Osteoblast (primary cell): ENCODE measurements at places on chromosomes 4 and X. TPM values are rescaled to one million over a fixed set of nuclear protein-coding genes. Genes with fewer than 3 reads are reported as not detected.

DNA sequence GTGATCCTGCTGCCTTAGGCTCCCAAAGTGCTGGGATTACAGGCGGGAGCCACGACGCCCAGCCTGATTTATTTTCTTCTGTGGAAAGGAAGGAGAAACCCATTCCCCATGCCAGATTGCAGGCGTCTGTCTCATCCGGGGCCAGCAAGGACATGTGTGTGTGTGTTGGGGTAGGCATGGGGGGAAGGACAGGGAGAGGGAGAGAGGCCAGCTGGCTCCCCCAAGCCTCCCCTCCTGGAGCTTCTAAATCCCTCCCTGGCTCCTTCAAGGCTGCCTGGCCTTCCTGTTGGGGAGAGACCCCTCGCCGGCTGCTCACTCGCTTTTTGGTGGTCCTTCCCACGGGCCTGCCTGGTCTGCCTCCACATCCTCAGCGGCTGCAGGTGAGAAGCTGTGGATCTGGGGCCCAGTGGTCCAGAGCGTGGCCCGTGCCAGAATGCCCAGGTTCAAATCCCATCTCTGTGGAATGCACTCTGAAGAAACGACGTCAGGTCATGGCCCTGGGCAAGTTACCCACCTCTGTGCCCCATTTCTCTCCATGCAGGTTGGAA lies 1.3 kb upstream of the PLXNB3 start:
- H3K4me3 ChIP-seq, result no peak overlapping the region
- H3K27me3 ChIP-seq, result no peaks in the 10 kb centered on the region
- no peak overlapping the region for H3K27ac ChIP-seq

DNA sequence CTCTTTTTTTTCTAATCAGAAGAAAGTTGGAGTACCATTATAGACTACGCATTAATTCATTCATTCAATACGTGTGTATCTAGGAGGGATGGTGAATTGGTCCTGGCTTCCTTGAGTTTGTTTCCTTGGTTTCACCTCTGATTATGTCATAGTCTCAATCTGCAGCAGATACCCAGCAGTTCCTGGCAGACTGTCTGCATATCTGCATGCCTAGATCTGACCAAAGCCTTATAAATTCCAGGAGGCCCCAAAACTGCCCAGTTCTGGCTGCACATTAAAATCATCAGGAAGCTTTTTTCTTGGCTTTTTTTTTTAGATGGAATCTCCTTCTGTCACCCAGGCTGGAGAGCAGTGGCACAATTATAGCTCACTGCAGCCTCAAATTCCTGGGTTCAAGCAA lies 27.2 kb upstream of the SLC34A2 start:
- no peaks in the 10 kb centered on the region for H3K4me1 ChIP-seq
- H3K27ac ChIP-seq, result no peak overlapping the region
- no peaks in the 10 kb centered on the region for H3K36me3 ChIP-seq

DNA sequence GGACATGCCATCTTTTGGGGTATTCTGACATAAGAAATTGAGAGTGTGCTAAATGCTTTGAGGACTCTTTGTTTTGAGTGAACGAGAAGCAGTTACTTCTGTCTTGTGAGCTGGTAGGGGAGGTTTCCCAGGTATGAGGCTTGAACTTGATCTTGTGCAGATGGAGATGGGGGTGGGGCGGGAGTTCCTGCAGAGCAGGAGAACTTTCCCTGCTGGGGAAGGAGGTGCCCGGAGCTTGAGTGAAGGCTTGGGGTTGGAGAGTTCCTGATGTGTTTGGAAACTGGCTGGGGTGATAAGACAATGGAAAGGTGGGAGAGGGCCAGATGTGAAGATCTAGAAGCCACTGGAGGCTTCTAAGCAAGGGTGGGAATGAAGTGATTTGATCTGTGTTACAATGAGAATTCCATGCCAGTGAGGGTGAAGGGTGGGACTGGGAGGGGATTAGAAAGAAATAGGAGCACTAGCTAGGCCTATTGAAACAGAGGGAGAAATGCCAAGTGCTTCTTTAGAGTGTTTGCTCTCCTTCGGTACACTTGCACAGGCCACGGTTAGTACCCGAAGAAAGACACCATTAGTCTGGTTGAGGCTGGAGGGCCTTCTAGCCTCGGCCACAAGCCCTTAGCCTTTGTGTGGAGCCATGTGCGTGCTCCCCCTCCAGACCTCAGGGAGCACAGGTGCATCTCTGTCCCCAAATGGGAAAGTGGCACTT lies 103.5 kb upstream of the STOX2 start:
- H3K4me1 ChIP-seq, result no peaks in the 10 kb centered on the region
- DNase-seq, result no peak

DNA sequence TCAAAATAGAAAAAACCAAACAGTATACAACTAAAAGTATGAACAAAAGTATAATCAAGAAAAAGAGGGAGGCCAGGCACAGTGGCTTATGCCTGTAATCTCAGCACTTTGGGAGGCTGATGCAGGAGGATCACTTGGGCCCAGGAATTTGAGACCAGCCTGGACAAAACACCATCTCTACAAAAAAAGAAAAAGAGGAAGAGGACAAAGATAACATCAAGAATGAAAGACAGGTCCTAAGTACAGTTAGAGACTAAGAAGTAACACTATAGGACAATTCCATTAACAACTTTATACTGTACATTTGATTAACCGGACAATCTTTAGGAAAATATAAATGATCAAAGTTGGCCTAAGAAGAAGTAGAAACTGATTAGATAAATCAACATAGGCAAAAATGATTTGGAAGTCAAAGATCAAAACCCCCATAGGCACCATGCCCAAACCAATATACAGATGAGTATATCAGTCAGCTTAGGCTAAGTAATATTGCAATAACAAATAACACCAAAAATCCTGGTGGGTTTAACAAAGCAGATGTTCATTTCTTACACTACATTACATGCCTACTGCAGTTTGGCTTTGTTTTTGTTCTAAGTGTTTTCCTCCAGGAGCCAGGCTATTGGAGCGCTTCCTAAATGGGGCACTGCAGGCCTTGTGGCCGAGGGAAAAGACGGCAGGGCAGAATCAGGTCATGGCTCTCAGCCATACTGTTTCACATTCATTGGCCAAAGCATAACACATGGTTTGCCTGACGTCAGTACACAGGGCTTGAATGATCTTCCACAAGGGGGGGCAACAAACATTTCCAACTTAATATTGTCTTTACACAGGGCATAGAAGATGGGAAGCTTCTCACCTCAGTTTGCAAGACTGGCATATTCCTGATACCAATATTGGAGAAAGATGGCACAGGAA lies 42.2 kb upstream of the HGFAC start:
- no peak overlapping the region for H3K4me3 ChIP-seq

- no peak overlapping the region for H3K4me3 ChIP-seq
- peaks cover 2% of the 10 kb centered on the region for H3K27me3 ChIP-seq
- no peak overlapping the region for H3K27ac ChIP-seq
- H3K4me1 ChIP-seq, result no peaks in the 10 kb centered on the region
- H3K36me3 ChIP-seq, result no peaks in the 10 kb centered on the region
Observed at GRCh38 chrX:102580891-102581290, 18.4 kb upstream of the ARMCX5 start.

GRCh38 chrX:40908026-40908425 lies 172.7 kb upstream of the MED14 start:
- H3K27me3 ChIP-seq, result peaks cover 7% of the 10 kb centered on the region
- H3K4me3 ChIP-seq, result no peak overlapping the region
- no peak overlapping the region for H3K27ac ChIP-seq
- peaks cover 17% of the 10 kb centered on the region for H3K4me1 ChIP-seq
- no peaks in the 10 kb centered on the region for H3K36me3 ChIP-seq
- no peak for DNase-seq

DNA sequence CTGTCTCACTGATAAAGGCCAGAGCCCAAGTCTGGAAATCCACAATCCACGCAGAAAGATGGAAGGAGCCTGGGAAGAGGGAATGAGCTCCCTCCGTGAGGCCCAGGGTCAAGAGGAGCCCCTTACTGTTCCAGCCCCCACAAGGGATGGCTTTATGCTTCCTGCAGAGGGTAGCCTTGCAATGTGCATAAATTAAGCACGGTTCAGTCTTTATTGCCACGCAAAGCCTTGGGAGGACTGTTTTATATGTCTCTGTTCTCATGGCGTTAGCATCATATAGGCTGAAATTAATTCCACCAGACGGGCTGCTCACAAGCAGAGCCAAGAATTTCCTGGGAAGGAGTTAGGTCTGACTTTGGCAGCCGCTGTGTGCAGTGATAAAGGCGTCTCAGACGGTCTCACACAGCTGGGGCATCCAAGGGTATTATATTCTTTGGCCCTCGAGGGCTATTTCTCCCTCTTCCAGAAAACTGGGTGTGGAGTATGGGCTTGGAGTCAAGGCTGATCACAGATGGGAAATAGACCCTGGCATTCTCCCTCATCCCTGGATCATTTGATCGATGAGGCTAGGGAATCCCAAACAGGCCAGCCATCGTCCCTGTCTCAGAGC lies 38.5 kb downstream of the CYTL1 start:
- H3K27ac ChIP-seq, result no peak overlapping the region
- H3K4me3 ChIP-seq, result no peak overlapping the region
- H3K4me1 ChIP-seq, result no peaks in the 10 kb centered on the region
- DNase-seq, result no peak
- no peaks in the 10 kb centered on the region for H3K27me3 ChIP-seq
- H3K36me3 ChIP-seq, result no peaks in the 10 kb centered on the region

SOD3 gene
- 2.1 and 4.3 TPM in 2 replicates for total RNA-seq

BEX5 gene
- not detected in 2 replicates for total RNA-seq

MAGED4 gene
- total RNA-seq, result 42.4 and 58.6 TPM in 2 replicates

SCARB2 gene
- total RNA-seq, result 200 and 216 TPM in 2 replicates
